Right atrium auricular region (tissue), 2 donors: ENCODE measurements at places on chromosomes 5 and 9. TPM values are rescaled to one million over a fixed set of nuclear protein-coding genes. Genes with fewer than 3 reads are reported as not detected.

DNA sequence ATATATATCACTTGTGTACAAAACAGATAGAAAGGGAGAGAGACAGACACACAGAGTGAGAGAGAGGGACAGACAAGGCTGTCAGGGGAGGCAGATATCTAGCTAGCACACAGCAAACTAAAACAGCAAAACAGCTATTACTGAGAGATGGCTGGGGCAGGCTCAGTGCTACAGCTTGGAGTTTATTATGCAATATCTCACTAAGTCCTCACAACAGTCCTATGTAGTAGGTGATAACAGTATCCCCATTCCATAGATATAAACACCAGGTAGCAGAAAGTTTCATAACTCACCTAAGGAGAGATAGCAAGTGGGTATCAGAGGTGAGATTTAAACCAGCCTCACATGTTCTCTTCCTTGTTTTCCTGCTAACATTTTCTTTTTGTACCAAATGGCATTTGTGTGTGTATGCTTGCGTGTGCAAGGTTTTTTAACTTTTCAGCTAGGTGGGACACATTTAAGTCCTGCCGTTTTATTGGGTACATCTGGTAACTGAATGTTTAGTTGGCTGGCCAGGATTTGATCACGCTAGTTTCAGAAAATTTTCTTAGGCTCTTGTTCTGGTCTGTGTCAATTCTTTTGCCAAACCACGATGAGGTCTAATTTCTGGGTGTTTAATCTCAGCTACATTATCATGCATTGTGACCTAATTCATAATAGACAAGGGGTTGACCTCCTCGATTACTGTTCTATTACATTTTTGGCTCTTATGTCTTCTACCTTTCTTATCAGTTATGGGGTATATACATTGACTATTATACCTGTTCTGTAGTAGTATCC, 105.1 kb downstream of the LMNB1 start:
- no peak for DNase-seq

DNA sequence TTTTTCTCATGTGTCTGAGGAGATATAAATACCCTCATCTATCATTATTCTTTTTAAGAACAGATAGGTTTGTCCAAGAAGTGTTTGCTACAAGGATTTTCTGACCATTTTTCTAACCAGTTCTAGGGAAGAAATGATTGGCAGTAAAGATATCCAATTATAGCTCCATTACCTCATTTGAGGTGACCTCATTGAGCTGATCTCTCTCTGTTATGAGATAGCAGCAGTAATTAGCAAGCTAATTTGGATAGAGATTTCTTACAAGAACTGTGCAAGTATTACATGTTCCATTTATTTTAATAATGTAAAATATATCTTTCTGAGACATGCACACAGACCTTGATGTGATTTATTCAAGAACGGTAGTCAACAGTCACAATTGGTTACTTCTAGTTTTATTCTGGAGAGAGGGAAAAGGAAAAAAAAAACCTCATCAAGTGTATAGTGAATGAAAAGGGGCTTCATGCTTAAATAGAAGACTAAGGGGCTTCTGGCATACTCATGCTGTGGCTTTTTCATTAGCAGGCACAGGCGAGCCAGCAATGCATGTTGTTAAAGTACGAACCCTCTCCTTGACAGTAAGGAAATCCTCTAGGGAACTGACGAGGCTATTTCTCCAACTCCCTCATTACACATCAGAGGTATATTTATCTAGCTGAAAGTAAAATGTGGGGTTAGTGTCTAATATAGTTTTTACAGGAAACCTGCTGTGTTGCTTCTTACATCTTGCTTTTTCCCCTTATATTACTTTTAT, 127.3 kb downstream of the NUDT12 start:
- DNase-seq, result no peak

GRCh38 chr9:4831119-4831518, 38.4 kb downstream of the RCL1 start:
- no peak for DNase-seq

DNA sequence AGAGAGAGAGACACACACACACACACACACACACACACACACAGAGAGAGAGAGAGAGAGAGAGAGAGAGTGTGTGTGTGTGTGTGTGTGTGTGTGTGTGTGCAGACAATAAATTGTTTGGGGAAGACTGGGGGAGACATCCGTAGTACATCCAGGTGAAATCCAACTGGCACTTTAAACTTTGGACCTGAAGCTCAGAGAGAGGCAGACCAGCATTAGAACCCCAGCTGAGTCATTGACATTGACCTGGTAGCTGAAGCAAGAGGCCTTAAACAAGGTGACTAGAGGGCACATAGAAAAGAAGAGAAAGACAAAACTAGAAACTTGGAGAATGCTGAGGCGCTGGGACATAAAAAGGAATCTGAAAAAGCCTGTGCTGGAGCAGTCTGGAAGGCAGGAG, 251.5 kb downstream of the CRB2 start:
- no peak for DNase-seq

DNA sequence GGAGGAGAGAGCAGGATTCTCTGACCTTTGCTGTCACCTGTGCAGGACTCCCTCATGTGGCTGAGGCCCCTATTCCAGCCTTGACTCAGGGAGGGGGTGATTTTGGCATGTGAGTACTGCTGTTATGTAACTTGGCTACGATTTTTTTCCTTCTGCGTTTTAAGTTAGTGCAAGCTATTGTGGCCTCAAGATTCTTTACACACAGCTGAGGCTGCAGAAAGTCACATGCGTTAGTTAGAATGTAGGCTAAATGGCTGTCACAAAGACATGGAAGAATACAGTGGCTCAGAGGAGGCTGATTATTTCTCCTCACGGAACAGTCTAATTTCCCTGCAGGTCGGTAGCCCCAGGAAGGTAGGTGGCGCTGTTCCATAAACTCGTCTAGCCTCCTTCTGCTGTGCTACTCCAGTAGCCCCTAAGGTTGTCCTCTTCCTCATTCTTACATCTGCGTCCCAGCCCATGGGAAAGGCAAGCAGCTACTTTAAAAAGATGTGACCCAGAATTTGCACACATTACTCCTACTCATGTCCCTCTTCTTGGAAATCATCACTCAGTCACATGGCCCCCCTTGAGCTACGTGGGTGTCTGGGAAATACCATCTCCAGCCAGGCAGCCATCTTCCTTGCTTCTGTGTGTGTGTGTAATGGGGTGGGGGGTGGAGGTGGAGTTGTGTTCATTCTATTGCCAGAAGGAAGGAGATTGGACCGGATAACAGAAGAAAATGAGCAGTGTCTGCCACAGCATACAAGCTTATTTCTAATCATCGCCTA, 486.6 kb downstream of the CCDC171 start:
- no peak for DNase-seq

PCDH1 gene
- 25.3 TPM for total RNA-seq

PHF24 gene
- total RNA-seq, result not detected

DNA sequence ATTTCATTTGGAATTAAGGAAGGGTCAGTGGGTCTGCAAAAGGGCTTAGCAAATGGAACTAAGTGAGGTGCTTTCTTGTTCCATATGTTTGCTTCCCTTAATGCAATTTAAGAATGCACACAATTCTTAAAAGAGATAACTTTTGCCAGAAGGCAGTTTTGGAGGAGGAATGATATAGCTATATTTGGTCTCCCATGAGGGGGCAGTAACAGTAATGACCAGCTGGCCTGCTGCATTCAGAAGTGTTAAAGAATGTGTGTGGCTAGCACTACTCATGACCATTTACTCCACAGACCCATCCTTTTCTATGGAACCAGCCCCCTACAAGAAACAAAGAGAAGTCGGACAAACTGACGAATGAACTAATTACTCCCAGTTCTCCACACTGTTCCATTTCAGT, 638.9 kb downstream of the RAB3C start:
- DNase-seq, result no peak

MEF2C gene
- 57.5 TPM for total RNA-seq

DNA sequence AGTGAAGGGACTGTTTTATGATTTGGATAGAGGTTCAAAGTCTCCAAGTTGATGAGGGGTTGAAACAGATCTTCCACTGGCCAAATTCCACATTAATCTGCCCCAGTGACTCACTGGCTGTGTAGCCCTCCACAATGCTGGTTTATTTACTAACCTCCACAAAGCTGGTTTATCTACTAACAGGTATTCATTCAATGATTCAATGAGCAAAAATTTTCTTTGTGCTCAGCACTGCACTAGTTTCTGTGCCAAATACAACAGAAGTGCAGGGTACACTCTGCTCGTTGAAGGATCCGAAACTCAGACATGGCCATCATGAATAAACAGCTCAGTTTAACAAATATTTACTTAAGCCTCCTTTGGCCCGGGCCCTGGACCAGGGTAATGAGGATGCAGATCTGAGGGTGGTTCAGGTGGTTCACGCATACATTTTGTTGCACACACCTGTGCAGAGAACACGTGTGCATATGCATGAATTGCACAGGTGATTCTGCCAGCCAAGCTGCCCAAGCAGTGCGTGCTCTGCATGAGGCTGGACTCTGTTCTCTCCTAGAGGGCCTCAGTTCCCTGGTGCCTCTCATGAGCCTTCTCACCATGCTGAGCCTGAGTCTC, 71.0 kb downstream of the SH3PXD2B start:
- no peak for DNase-seq

DNA sequence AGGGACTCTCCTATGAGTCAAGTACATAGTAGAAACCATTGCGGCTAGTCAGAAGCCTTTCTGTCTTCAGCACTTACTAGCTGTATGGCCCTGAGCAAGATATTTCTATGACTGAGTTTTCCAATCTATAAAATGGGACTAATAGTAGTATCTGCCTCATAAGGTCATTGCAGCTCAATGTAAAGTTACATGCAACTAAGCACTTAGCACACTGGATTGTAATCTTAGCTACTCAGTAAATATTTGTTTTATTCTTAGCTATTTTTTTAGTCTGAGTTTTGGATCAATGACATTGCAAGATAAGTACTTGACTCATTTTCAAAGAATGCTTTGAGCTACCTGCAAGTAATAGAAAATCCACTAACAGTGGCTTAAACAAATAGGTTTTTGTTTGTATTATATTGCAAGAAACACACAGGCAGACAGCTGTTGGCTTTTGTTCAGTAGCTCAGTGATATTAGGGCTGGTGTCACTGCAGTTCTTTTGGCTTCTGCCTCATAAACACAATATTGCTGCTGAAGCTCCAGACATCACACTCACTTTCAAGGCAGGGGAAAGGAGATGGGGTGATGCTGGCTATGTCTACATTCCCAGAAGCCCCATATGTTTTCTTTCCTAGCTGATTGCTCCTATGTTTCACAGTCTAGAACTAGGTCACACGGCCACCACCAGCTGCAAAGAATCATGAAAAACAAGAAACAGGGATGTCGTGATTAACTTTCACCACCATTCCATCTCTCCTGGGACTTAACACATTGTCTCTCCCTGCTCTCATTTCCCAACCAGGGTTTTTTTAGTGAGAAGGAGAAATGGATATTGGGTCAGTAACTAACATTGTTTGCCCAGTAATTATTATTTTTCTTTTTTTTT, 26.9 kb upstream of the FAT2 start:
- no peak for DNase-seq

SIT1 gene
- total RNA-seq, result not detected

PCDHB13 gene
- total RNA-seq, result 5.0 TPM

GRCh38 chr9:27880156-27880555, 306.9 kb upstream of the C9orf72 start:
- no peak for DNase-seq

- DNase-seq, result no peak
Measured at GRCh38 chr5:149441194-149441753, 62.2 kb upstream of the IL17B start.

DNA sequence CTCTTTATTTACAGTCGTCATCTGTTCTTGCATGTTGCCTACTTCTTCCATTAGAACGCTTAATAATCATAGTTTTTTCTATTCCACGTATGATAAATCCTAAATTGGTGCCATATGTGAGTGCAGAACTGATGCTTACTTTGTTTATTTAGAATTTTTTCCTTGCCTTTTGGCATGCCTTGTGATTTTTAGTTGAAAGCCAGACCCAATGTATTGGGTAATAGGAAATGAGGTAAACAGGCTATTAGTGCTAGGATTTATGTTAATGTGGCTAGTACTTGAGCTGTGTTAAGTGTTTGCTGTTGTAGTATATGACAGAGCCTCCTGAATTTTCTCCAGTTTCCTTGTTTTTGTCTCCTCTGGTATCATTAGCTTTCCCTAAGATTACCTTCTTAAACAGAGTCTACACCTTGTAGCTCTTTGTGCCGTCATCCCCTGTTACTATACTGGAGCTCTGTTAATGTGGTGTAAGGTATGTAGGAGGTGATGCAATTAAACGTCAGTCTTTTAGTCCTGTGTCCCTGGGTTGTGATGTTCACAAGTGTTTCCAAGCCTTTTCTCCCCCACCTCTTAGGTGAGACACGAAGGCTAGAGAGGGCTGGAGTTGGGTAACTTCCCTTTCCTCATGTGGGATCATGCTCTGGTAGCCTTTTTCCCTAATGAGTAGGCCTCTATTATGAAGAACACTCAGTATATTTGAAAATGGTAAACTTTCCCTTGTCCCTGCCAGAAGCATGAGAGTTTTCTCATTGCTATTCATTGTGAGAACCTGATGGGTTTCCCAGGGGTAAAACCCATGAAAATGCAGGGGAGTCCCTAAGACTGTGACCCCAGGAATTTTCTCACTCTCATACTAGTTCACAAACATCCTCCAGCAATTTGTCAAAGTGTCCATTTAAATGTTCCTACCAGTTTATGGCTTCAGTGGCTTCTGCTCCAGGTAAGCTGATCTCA, 21.2 kb downstream of the SPATA31D3 start:
- DNase-seq, result no peak

KCNMB1 gene
- 0.83 TPM for total RNA-seq

PCDHB16 gene
- 5.3 TPM for total RNA-seq

AIF1L gene
- total RNA-seq, result 27.3 TPM

SERF1B gene
- total RNA-seq, result 33.9 TPM

DNA sequence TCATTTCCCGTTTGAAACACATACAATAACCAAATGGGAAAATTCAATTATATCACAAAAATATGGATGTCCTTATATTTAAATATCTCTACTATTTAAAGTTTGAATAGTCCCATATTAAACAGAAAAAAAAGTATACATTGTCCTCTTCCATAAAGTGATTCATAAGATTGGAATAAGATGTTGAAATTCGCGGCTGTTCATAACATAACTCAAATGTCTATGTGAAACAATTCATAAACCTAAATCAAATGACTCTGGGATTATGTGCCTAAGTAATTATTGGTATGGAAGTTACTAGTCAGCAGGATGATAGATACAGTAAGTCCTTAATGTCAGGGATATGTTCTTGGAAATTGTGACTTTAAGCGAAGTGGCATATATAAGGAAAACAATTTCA, 3.9 kb upstream of the EFNA5 start:
- DNase-seq, result no peak

- DNase-seq, result no peak
Measured at GRCh38 chr9:3497401-3497800, 28.4 kb downstream of the RFX3 start.

ZNF454 gene
- 2.5 TPM for total RNA-seq

DNA sequence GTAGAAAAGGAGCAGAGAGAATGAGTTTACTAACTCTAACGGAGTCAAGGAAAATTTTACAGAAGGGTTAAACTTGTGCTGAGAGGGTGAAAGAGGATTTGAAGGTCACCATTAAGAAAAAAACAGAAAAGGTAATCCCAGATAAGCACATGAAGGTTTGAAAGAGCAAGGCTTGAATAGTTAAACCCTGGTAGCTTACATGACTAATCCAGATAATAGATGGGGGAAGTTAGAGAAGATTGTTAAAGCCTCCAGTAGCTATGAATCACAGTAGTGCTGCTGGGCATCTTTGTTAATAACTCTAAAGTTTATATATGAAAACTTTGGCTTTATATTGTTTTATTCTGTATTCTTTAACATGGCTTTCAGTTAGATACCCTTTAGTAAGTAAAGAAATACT, 354.5 kb upstream of the FTMT start:
- no peak for DNase-seq
